ENCODE measurements at places on chromosomes 6 and 20.

- no peak for DNase-seq
Measured at GRCh38 chr6:144344646-144345045, 59.5 kb downstream of the UTRN start.

GRCh38 chr6:29907637-29908340 lies 34.5 kb upstream of the HLA-A start:
- no peak for DNase-seq

GRCh38 chr6:7247179-7247456 lies 65.9 kb downstream of the SSR1 start:
- DNase-seq: no peak

- DNase-seq: no peak
Measured at GRCh38 chr6:157954150-157955117, 27.2 kb upstream of the SYNJ2 start.

- DNase-seq: no peak
Measured at GRCh38 chr6:170485159-170485558, 67.9 kb downstream of the PSMB1 start.

DNA sequence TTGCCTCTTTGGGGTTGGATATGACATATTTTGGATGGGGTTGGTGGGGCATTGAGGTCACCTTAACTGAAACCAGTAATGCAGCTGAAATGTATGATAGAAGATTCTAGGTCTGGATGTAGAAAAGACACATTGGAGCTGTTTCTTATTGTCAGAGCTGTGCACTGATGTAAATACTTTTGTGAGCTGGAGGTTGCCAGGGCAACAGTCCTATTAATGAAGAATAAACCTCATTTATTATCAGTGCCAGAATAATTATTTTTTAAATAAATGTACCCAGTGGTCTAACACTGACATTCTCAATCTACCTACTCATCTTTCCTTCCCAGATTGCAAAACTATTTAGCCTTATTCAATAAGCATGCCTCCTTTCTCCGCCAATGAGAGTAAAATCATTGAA lies 57.0 kb downstream of the CAP2 start:
- DNase-seq: no peak

DNA sequence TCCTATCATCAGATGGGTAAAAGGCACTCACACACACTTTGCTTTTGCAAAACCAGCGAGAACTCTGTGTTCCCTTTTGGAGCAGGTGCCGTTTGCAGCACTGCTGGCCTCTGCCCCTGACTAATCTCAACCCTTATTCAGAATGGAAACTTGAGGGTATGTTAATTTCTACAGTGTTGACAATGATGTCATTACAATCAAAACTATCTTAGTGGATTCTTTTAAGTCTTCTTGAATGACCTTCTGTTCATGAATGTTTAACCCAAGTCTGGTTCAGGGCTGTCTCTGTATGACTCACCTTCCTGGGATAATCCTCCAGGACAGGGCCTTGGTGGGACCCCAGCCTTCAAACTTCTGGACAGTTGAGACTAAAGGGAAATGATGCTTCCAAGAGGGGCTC lies 197.9 kb downstream of the CDH4 start:
- no peak for DNase-seq

GRCh38 chr6:31193206-31193605 lies 22.7 kb upstream of the POU5F1 start:
- DNase-seq: no peak

DNA sequence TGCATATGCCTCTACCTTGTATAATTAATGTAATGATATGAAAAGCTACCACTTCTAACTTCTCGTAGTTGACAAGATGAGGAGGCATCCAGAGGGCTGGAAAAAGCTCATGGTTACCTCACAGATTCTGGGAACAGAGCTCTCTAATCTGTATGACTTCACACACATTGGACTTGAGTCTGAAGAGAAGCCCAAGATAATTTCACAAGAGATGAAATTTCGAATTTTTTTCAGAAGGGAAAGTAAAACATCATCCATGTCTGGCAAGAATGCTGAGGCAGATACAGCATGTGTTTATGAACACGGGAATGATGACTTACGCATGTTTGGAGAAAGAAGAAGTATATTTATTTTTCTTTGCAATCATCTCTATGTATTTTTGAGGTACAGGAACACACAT lies 141.8 kb upstream of the TENT5A start:
- DNase-seq: no peak
